ENCODE measurements at places on chromosomes 3 and 15.

DNA sequence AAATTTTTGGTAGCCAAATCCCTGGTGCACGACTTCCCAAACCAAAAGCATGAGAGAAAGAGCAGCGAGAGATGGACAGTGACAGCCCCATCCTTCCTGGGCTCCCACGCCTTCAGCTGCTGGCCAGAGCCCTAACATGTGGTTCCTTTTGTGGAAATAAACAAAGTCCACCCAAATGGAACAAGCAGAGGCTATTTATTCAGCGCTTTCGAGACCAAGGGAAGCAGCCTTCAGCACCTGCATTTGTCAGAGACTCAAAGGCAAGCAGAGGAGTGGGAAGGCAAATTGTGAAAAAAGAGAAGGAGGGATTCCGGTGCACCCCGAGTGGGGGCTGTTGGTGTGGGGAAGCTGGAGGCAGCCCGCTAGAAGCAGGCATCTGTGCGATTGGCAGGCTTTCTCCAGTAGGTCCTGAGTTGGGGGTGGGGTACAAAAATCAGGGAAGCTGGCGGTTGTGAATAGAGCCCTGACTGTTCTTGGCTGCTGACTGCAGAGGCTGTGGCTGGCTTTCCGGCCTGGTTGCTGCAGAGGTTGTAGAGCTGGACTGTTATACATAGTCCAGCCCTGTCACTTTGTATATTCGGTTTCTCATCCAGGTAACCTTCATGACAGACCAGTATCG, 427.2 kb downstream of the OCA2 start:
- DNase-seq = no peak

DNA sequence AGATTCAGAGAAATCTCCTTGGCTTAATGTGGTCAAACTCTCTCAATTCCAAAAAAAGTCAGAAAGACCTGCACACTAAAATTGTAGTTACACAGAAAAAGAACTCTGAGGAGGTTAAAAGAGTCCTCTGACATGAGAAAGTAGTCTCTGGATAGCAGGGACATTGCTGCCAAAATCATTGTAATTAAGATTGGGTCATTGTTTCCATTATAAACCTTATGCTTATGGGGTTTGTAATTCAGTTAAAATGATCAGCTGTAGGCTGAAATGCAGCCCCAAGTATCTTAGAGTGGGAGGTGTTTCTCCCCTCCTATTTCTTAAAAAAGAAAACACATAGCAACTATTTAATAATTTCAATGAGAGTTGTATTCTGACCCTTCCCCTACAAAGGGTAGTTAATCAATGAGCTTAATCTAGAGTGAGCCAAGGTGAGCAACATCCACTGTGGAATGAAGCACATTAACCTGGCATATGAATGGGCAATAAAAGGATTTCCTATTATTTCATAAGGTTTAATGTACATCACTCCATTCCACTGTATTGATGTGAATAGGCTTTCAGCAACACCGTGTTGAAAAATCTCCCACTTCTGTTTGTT, 406.9 kb downstream of the TIGIT start:
- no peak for DNase-seq

DNA sequence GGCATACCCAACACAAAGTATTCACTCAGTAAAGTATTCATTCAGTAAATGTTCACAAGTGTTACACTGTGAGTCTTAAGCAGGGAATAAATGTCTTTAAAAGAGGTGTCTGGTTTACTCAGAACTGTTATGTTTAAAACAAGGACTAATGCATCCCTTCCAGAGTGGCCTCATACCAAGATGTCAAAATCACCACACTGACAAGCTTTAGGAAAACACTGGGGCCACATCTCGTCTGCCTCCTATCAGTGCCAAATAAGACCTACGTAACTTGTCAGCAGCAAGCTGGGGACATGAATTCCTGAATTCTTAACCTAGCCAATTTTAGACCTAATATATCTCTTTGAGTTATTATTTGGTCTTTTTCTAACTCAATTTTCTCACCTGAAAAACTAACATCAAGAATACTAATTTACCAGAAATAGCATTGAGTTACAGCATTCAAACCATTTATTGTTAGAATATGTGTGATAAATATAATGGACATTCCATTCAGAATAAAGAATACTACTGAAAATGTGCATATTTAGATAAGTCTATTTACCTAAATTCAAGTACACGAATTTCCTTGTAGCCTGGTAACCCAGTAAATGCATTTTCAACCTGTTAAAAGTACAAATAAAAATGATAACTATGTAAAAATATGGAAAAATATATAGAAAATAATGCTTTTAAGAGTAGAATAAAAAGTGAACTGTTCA, 51.3 kb downstream of the IMPG2 start:
- no peak for DNase-seq

DNA sequence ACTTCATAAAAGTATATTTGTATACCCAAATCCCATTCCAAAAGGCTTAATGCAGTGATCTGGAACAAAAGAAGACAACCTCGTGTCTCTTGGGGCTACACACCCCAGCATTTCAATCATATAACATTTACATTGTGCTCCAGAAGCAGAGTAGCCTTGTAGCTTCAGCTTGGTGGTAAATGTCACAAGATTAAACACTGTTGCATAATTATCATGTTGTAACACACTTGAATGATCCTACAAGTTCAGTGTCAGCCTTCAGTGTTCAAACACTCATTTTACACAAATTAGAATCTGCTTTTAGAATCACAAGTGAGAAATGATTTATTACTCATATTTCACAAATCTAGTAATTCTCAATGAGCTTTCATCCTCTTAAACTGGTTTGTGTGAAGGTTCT, 122.6 kb downstream of the CNTN3 start:
- DNase-seq = peak; percentile 42
